ENCODE measurements at places on chromosomes 13 and 19.

DNA sequence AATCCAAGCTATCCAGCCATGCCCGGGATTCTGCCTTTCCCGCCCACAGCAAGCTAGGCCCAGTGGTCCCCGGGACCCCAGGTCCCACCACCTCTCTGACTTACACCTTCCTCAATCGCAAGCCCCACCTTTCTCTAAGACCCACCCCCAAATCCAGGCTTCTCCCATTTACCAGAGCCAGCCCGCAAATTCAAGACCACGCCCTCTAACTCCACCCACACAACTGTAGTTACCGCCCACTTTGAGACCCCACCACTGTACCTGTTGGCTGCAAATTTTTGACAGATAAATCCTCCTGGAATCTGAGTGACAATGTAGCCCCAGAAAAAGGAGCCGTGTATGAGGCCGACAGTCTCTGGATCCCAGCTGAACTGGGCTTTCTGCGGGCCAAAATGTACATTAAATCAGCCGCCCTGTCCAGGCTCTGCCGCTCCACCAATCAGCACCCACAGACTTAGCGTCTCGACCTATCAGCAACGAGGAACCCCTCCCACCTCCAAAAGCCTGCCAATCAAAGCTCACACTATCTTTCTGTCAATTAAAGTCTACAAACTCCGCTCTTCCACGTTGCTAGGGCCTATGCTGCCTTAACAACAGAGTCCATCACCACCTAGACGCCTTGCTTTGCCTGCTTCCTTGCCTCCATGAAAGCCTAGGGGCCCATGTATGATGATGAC is 6.3 kb downstream of the SLC17A7 start:
- DNase-seq, result no peak

DNA sequence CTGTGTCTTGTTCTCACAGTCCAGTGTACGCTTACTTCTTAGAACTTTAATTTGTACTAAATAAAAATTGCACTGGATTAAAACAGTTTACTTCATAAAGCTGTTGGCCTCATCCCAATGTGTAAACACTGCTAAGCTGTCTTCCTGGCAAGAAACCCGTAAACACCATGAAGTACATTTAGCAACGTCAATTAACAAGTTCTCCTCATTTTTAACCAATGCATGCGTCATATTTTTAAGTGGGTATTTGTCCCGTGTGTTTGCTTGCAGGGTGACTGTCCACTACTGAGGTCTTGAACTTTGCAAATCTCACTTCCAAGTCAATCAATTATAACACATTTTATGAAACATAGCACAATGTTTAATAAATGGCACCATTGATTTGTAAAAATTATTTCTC is 28.2 kb downstream of the LAIR2 start:
- DNase-seq, result no peak

DNA sequence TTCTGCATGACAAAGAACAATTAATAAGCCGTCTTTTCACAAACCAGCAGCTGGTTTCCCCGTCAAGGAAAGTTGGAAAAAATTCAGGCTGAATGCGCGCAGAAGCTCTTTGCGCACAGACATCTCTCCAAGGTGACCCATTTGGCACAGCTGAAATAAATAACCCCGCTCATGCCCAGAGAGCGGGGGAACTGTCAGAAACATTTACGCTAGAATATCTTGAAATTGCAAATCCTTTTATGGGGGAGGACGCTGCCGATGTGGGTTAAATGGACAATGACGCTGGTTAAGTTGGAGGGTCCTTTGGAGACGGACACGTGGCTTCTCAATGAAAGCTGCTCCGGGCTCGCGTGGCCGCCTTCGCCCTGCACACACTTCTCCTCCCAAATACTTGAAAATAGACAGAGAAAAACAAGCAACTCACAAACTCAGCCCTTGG is 30.6 kb downstream of the GSX1 start:
- DNase-seq, result no peak

DNA sequence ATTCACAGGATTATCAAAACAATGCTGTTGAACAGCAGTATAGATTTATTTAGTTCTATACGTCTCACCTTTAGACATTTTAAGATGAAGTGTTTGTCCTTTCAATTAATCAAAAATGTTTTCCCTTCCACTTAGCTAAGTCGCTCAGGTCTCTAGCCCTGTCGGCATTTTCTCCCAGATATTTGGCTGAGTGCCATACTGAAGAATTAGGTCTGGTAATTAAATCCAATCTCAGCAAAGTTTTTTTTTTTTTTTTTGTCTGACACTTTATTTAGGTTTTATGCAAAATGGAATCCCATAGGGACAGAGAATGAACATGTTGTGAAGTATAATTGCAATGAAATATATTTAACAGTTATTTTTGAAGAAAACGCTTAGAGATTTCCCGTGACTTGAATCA is 44.1 kb downstream of the RFC3 start:
- DNase-seq, result no peak
